ENCODE measurements at places on chromosomes 2 and 18.
A peak's percentile ranks its signal among the peaks of the same experiment; 100 is the strongest.

DNA sequence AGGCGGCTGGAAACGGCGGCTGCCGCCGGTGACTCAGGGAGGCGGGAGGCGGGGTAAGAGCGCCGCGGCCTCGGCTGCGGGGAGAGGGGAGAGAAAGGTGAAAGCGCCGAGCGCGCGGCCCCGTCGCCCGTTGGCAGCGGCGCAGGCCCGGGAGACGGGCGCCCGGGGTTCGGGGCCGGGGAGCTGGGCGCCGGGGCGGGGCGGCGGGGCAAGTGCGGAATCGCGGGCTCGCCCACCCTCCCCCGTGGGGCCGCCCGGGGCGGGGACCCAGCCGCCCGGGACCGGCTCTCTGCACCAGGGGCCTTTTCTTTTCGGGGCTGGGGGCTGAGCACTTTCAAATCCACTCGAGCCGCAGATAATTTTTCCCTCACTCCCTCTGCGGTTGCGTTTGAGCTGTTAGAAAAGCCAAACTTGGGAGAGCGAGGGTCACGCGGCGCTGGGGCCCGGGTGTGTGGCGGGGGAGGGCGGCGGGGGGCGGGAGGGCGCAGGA is 266 bp downstream of the KDM3A start:
- no peak for DNase-seq

DNA sequence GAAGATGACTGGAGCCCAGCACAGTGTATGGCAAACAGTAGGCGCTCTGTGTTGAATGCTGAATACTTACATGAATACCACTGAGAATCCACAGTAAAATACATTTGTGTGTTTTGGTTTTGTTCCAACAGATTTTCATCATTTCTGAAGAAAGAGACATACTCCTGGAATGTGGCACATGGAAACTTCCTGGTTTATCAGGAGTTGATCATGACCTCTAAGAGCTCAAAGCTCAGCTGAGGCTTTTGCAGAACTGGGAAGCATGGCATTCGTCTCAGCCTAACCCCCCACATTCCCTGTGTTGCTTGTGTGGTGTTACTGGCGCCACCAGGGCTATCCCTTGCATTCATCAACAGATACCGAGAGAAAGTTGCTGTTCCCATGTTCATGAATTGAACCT is 316.9 kb upstream of the REV1 start:
- DNase-seq: no peak

GRCh38 chr2:2664989-2665833 is 334.1 kb upstream of the MYT1L start:
- DNase-seq: no peak

GRCh38 chr2:62908145-62908544 is 142.5 kb upstream of the OTX1 start:
- DNase-seq: no peak

DNA sequence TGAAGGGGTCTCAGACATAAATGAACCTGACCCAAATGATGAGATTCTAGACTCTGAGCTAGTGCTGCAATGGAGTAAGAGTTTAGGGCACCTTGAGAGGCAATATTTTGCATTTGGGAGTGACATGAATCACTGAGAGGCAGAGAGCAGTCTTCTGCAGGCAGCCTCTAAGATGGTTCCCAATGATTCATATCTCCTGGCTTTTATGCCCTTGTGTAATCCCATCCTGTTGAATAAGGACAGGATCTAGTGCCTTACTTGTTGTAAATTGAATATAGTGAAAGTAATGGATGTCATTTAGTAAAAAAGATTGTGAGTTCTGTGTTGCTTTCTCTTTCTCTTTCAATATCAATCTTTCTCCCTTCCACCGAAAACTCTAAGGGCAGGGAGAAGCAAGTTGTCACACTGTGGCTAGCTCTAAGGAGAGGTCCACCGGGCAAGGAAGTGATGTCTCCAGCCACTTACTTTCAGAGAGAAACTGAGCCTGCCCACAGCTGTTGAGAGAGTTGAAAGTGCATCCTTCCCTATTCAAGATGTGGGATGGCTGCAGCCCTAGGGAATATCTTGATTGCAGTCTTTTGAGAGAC is 144.7 kb downstream of the TRIB2 start:
- peak; percentile 3 for DNase-seq

- DNase-seq: peak; percentile 78
These were observed 3.7 kb upstream of the ATG16L1 start for GRCh38 chr2:233247744-233248143.

- DNase-seq: peak; percentile 97
These were observed 25.0 kb upstream of the MSGN1 start for GRCh38 chr2:17791121-17791816.

DNA sequence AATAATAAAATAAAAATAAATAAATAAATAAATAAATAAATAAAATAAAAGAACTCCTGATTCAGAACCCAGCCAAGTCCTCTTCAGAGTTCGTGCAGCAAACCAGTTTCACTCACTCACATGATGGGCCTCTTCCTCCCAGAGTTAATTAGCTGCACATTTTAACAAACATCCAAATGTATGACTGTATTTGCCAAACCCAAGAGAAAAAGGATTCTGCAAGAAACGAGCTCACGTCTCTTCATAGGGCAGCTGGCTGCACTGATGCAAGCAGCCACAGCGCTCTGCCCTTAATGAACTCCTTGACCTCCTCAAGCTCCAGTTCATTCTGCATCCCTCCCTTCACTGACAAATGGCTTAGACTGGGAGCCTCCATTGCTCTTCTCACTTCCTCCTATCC is 55.1 kb downstream of the MREG start:
- no peak for DNase-seq

DNA sequence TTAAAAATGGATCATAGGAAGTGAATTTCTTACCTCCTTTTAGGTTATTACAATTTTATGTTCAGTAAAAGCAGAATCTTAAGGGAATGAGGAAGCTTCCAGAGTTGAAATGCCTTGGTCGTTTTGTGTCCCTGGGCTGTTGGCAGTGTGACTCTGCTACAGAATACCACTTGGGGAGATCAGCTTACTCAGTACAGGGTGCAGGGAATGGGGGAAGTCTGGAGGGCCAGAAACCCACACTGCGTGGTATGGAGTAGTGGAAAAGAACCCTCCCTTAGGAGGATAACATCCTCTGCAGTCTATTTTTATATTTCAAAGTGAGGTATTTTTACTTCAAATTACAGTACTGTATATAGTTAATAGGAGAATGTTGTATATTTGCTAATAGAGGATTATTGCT is 51.1 kb downstream of the R3HDM1 start:
- no peak for DNase-seq

- peak; percentile 28 for DNase-seq
These were observed 64.1 kb downstream of the DTNA start for GRCh38 chr18:34773961-34774766.

- DNase-seq: no peak
These were observed 398.3 kb upstream of the HNRNPA3 start for GRCh38 chr2:176814274-176814673.

- no peak for DNase-seq
These were observed 26.7 kb downstream of the LHCGR start for GRCh38 chr2:48728840-48729239.

GRCh38 chr2:70670626-70671025 is 97.4 kb downstream of the ADD2 start:
- DNase-seq: no peak

DNA sequence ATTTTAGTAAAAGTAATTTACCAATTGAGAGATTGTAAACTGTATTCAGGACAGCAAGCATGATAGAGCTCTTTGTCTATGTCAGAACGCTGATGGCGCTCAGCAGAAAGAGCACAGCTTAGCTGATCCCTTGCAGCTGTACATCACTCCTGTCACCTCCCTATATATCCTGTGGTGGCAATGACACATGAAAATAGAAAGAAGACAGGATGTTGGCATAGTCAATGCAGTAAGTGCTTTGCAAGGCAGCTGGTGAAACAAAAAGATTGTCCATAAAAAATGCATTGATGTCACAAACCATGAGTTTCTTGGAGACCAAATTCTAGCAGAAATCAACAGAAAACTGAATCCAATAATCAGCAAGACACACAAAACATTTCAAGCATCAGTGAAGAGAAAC is 221.5 kb downstream of the RIT2 start:
- no peak for DNase-seq

DNA sequence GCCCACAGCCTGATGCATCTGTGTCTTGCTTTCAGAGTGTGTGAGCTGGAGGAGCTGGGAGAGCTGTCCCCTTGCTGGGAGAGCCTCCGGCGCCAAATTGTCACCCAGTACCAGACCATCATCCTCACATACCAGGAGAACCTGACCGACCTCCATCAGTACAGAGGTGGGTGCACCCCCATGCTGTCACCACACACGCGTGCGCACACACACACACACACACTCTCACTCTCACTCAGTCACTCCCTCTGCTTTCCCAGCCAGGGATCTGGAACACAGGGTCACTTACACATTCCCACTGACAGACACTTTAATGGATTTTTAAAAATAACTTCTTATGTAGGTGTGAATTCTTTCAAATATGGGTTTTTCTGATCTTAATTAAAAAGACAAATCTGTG is 64.5 kb downstream of the COA5 start:
- DNase-seq: no peak

- no peak for DNase-seq
These were observed 163.9 kb downstream of the COL4A4 start for GRCh38 chr2:227000123-227000522.

DNA sequence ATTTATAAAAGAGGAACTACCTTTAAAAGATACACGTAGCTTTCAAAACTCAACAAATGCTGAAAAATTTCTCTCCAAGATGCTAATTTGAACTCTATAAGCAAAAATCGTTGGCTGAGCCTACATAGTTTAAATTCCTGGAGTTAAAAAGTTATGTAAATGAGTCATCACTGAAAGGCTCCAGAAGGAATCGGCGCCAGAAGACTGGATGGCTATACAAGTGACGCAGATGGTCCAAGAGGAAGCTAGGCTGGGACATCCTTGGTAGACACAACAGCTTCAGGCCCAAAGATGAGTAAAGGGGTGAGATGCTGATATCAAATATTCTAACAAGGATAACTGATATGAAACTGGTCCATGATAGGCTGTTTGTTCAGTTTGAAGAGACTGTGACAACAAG is 22.8 kb upstream of the DNAH6 start:
- no peak for DNase-seq

Data from lung microvascular endothelial cell (primary cell).